ENCODE measurements at places on chromosomes 16 and 17.

GRCh38 chr16:81004646-81005353 is 1.9 kb downstream of the CMC2 start:
- peak; percentile 23 for DNase-seq

- DNase-seq: no peak
Measured at GRCh38 chr16:2372684-2373083, 32.2 kb upstream of the ABCA3 start.

DNA sequence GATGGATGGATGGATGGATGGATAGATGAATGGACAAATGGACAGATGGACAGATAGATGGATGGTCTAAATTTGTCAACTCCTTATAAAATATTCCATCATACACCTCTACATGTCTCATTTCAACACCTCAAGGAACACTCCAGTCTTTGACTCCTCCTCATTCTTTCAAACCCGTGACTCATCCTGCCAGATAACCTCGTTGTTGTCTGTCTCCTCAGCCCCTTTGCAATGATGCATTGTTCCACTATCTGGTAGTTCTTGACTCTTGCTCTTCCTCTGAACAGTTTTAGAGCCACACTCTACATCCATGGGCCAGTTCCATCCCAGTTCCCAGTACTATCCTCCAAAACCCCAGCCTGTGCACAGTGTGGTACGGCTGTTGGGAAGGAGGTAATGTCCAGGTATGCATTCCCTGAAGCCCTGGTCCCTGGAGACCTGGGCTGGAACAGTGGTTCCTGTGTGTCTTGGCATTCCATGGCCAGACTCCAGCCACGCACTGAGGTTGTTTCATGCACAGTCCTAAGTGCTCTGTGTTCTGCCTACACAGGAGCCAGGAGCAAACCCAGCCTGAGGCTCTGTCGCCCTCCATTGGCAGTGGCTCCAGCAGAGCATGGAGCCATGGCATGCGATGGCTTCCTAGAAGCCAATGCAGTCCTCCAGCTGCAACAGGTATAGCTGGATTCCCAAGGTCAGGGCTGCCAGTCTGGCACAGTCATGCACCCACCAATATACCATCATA is 105.7 kb downstream of the C17orf67 start:
- DNase-seq: no peak

DNA sequence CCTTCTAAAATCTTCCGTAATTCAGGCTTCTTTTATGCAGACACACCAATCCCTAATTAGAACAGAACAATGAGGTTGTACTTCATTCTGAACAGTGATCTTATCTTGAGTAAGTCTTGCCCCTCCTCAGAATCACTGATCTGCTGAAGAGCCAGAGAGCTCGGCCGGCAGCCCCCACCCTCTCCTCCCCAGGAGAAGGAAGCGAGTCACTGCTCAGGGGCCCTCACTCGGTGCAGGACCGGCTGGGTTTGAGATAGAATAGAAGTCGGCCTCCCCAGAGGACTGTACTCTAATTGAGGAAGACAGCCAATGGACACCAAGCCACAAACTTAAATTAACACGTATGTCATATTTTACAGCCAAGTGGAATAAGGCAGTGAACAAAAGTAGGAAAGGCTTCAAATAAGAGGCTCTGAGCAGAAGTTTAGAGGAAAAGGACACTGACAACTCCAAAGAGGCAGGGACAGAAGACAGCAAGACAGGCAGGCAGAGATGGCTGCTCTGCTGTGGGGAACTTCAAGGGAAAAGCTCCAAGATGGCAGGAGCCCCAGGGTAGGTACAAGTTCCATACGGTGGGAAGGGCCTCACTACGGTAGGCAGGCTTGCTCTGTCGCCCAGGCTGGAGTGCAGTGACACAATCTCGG is 18.6 kb downstream of the CREBBP start:
- no peak for DNase-seq

DNA sequence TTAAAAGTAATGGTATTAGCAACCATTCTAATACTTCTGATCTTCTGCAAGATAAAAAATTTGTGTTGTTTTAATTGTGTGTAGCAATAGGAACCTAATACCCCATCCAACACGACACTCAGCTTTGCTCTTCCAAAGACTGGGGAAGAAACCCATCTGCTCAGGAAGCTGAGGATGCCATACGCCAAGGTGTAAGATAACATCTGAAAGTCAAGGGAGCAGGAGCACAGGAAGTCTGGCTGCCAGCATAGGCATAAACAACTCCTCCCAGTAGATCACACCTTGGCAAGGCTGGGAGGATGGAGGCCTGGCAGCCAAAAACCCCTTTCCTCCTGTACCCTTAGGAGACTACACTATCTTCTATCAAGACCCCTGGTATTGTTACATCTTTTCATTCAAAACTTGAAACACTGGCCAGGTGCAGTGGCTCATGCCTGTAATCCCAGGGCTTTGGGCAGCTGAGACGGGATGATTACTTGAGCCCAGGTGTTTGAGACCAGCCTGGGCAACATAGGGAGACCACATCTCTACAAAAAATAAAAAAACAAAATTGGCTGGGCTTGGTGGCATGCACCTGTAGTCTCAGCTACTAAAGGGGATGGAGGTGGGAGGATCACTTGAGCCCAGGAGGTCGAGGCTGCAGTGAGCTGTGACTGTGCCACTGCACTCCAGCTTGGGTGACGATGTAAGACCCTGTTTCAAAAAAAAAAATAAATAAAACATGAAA is 5.7 kb upstream of the SPHK1 start:
- DNase-seq: no peak

- DNase-seq: no peak
Measured at GRCh38 chr17:7404737-7405349, 946 bp upstream of the TMEM256 start.

GRCh38 chr17:6505425-6506142 is 50.8 kb downstream of the PITPNM3 start:
- no peak for DNase-seq

GRCh38 chr17:58480090-58480489 is 8.1 kb downstream of the HSF5 start:
- DNase-seq: no peak

DNA sequence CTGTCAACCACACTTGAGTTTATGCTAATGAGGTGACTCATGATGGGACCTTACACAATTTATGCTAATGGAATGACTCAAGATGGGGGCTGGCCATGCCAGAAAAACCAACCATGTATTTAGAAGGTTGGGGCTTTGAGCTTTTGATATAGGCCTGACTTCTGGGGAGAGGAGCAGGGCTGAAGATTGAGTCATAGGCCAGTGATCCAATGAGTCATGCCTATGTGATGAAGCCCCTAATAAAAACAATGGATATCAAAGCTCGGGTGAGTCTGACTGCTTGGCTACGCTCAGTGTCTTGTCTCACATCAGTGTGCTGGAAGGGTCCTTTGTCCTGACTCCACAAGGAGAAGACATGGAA is 7.3 kb downstream of the MFSD6L start:
- DNase-seq: no peak

DNA sequence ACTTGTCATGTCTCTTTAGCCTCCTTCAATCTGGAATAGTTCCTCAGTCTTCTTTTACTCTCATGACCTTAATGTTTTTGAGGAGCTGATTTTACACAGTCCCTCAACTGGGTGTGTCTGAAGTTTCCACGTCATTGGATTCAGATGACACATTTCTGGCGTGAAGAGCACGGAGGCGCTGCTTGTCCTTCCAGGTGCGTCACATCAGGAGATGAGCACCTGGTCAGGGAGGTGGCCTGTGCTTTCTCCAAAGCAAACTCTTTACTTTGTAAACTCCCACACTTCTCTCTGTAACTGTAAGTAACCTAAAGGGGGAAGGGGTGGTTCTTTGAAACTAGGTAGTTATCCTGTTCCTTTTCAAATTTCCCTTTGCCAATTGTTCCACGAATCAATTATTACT is 52.5 kb upstream of the MNT start:
- no peak for DNase-seq

GRCh38 chr17:47713980-47714700 is 18.9 kb upstream of the TBX21 start:
- DNase-seq: no peak

DNA sequence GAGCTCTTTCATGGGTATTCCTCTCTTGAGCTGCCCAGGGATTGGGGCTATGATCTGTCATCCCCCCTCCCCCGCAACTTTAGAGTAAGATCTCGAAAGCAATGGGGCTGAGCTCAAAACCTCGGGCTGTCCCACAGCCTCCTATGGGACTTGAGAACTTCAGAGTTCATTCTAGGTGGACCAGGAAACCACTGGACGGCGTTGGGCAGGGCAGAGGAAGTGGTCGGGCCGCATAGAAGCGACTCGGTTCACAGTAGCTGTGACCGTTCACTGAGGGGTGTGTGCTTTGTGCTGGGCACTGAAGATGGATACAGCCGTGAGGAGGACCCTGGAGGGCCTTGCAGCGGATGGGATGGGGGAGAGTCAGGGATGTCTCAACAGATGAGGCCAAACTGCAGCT is 292.0 kb downstream of the CPPED1 start:
- no peak for DNase-seq

DNA sequence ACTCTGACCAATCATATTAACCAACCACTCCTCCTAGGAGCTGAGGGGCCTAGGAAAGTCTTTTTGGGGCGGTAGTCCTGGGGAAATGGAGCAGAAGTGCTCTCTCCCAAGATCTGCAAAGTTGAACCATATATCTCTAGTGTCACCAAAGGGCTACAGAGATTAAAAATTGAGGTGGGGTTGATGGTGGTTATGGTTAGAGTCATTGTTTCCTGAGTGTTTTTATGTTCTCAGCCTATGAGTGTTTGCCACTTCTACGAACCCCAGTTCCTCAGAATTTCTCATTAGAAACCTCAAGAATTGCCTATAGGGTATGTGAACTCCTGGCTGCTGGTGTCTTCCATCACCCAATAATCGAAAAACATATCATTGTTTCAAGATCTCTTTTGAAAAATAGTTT is 217.8 kb downstream of the CDRT15L2 start:
- DNase-seq: no peak

DNA sequence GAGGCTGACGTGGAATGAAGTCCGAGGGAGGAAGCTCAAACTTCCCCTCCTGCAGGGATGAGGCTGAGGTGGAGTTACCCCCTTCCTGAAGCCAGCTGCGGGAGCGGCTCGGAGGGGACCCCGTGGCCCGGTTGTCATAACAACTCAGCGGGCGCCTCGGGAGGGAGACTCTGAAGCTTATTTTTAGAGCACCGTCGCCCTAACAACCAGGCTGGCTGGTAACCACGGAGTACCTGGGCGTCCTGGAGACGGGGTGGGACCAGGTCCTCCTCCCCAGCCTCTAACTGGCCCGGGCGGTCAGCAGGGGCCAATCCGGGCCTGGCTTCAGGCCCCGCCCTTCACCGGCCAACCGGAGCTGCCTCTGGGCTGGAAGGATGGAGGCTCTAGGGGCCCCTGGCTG is 27.7 kb downstream of the NECAB2 start:
- DNase-seq: peak; percentile 58
